NCI-H146 (cell line): ENCODE measurements at places on chromosomes 1 and 21.
A peak's percentile ranks its signal among the peaks of the same experiment; 100 is the strongest.

- no peak for DNase-seq
Measured at GRCh38 chr1:17795836-17796645, 40.9 kb downstream of the ACTL8 start.

DNA sequence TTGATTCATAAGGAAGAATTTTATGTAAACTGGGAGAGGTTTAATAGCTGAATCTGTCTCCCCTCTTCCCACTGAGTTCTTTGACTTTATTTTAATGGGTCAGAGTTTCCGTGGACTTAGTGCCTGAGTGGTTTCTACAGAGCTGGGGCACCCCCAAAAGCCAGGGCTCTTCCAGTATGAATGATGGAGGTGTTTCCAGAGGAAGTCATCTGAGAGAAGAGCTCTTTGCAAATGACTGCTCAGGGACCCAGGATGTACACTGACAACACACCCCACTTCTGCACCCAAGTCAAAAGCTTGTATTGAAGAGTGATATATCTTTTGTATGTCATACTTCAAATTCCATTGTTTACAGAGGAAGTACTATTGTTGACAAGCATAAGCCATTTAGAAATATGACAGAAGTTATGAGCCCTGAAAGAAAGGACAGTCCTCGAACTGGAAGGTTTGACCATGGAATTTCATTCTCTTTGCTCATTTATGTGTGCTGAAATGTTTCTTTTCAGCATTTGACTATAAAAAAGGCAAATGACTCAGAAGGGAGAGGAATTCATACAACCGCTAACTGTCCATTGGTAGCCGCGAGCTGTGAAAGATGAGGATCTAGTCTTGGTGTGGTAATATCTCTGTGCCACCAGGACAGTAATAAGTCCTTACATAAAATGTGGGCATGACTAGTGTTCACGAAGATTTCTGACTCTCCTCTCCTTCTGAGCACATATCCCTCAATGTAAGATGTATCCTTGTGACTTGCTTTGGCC is 25.4 kb upstream of the LMX1A start:
- DNase-seq: no peak

GRCh38 chr1:177984761-177985160 is 14.9 kb upstream of the SEC16B start:
- no peak for DNase-seq

DNA sequence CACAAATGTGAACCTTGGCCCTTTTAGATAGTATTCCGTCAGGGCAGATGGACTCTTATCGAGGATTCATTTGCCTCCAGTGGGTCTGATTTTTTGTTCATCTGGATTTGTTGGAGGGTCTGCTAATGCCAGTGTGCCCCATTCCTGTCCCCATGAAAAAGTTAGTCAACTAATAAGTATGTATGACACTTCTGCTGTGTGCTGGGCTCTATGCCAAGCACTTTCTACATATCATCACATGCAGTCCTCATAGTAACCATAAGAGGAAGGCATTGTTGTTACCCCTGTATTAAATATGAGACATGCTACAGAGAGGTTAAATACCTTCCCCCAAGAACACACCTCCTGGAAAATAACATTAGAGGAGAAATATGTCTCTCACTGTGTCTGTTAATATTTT is 46.6 kb upstream of the MAB21L3 start:
- DNase-seq: no peak

GRCh38 chr1:245325922-245326795 is 171.4 kb downstream of the KIF26B start:
- DNase-seq: no peak

DNA sequence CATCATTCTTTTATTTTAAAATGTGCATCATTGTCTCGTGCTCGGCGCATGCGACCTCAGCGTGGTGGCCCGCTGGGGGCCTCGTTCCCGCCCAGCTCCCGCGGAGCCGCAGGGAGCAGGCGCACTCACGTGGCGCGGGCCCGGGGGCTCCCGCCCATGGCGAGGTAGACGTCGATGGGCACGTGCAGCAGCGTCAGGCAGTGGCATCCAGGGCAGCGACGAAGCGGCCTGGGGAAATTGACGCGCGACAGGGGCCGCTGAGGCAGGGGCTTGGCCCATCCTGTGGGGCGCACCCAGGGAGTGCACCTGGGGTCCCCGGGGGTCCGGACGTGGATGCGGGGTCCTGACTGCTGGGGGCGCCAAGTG is 994 bp downstream of the FAM229A start:
- DNase-seq: no peak

- no peak for DNase-seq
Measured at GRCh38 chr1:243271996-243272395, 16.2 kb downstream of the SDCCAG8 start.

- DNase-seq: no peak
Measured at GRCh38 chr1:113353580-113353979, 36.7 kb upstream of the MAGI3 start.

DNA sequence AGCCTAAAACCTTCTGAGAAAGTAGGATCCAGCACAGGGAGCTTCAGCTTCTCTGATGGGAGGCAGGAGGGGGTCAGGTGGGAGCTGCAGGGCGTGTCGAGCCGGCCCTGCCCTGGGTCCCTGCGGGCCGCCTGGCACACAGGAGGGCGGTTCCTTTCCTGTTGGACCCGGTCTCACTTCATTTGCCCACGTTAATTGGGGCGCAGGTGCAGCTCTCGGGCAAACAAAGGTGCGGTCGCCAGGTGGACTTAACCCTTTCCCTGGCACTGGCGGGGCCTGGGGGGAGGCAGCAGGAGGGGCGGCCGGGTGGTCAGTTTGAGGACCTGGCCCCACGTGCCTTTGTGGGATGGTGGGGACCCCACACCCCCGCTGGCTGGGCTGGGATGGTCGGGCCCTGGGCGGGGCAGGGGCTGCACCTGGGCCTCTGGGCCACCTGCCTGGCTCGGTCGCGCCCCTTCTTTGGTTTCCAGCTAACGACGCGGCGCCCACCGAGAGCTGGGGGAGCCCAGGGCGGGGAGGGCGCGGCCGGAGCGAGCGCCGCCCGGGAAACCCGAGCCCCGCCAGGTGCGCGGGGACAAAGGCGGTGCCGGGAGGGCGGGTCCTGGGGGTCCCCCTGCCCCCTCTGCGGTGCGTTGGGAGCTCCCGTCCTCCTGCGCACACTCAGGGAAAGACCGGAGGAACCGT is 20.8 kb upstream of the C1orf159 start:
- peak; percentile 95 for DNase-seq

DNA sequence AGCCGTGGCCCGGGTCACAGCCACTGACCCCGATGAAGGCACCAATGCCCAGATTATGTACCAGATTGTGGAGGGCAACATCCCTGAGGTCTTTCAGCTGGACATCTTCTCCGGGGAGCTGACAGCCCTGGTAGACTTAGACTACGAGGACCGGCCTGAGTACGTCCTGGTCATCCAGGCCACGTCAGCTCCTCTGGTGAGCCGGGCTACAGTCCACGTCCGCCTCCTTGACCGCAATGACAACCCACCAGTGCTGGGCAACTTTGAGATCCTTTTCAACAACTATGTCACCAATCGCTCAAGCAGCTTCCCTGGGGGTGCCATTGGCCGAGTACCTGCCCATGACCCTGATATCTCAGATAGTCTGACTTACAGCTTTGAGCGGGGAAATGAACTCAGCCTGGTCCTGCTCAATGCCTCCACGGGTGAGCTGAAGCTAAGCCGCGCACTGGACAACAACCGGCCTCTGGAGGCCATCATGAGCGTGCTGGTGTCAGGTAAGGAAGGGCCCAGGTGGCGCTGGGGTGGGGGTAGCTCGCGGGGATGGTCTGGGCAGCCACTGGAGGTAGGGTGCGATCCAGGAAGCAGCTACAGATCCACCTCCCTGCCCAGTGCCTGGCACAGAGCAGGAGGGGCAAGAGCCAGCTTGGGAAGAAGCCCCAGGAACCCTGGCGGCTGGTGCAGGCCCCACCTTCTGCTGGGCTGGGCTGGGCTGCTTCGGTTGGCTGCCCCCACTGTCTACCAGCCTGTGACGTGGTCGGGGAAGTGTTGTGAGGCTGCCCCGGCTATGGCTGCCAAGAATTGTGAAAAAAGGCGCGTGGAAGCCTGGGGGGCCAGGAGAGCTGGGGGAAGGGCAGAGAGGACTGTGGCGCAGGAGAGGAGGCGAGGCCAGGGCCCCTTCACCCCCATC is 3.8 kb downstream of the CELSR2 start:
- DNase-seq: no peak

DNA sequence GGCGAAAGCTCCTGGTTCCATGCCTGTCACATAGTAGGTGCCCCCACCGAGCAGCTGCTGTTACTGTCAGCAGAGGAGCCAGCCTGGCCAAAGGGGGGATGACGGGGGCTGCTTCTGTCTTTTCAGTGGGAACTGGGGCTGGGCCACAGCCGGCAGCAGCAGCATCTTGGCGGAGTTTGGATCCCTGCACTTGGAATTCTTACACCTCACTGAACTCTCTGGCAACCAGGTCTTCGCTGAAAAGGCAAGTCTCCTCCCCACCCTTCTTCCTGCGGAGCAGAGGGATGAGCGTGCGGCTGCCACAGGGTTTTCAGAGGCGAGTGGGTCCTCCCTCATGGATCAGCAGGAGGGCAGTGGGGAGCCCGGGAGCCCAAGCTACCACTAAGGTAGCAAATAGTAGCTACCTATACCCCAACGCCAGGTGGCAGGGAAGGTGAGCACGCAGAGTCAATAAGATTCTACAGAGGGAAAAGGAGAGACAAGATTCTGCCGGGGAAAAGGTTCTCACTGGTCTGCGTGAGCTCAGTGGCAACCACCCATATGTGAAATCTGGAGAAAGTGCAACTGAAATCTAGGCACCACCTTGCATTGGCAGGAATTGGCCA is 41.4 kb upstream of the SELENON start:
- no peak for DNase-seq

GRCh38 chr1:5745800-5746610 is 246.2 kb downstream of the NPHP4 start:
- peak; percentile 49 for DNase-seq

DNA sequence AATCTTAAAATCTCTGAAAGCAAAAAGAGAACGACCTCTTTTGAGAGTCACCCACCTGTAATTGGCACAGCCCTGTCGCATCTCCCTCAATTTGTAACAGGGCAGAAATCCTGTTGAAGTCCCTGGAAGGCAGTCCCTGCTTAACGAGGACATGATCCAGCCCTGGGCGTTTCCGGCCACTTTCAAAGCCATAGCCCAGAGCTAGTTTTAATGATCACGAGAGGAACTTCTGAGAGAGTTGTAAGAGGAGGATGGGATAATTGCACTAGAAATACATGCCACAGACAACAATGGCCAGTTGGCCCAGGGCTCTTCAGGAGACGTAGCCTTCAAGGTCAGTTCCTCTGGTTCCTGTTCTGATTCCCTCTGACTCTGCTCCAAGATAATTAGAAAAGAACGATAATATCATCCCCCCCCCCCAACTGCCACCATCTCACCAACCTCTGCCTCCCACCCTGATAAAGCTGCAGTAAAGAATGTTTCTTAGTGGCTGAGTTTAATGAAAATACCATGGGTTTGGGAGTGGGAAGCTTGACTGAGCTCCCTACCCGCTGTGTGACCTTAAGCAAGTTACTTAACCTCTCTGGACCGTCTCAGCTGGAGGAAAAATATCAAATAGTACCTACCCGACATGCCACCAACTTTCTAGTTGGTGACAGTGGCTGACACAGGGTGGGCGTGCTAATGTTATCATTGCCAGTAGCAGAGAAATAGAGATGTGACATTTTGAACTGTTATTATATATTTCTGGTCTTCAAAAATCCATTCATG is 140.0 kb downstream of the OMA1 start:
- DNase-seq: no peak

- DNase-seq: no peak
Measured at GRCh38 chr1:184615301-184615700, 139.4 kb downstream of the EDEM3 start.

- DNase-seq: no peak
Measured at GRCh38 chr1:234072793-234073192, 168.3 kb downstream of the SLC35F3 start.

DNA sequence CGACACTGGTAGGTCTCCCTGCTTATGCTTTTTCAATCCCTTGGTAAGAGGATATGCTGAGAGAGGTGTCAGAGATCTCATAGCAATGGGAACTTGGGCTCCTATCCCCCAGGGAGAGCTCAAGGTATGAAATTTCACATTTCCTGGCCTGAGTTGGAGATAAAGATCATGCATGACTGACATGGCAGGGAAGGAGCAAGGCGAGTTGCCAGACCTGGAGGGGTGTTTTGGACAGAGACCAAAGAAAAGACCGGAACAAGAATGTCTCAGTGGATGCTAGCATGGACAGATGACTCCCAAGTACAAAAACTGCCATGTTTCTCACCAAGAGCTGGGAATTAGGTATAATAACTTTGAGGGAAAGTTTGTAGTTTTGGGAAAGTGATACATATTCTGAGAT is 334.1 kb upstream of the B3GALT2 start:
- DNase-seq: no peak

- DNase-seq: no peak
Measured at GRCh38 chr1:67659229-67659628, 25.8 kb upstream of the GADD45A start.

- DNase-seq: no peak
Measured at GRCh38 chr1:47513393-47513792, 75.5 kb downstream of the FOXD2 start.

DNA sequence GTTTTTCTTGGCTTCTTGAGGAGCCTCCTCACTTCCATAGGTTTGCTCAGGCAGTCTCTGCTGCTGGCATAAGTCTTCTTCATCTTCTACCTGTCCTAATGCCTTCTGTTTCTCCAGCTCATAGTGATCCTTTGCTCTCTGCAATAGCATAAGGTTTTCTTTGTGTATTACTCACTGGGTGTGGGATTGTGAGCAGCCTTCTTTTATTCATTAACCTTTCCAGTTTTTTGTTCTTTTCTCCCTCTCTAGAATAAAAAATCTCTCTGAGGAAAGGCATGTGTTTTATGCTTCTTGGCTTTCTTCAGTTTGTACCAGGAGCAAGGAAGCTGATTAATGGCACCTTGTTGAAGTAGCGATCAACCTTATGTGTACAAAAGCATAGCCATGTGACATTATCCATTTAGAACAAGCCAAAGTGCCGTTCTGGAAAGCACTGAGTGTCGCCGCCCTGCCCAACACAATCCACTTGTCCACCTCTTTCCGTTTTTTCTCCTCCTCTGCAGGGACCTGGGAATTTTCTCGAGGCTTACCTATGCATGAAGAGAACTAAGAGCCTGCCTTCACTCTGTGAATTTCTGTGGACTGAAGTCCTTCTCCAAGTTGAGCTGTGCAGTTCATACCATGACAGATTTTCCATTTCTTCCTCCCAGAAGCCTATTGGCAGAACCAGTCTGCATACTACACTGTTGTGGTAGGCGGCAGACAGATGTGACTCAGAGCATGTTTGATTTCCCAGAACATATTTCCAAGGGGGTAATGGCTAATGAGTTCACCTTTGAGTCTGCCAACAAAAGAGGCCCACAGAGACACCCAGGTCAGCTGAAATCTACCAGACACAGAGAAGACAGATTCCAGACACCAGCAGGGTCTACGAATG is 39.0 kb downstream of the DPT start:
- DNase-seq: no peak

- DNase-seq: no peak
Measured at GRCh38 chr1:154219541-154219940, 1.2 kb upstream of the UBAP2L start.

GRCh38 chr1:222243902-222244301 is 304.0 kb downstream of the HHIPL2 start:
- DNase-seq: no peak
